Activated T-cell treated with anti-CD3 and anti-CD28 coated beads for 4 hours (primary cell): ENCODE measurements at places on chromosomes 1 and 21.

- no peak for DNase-seq
Measured at GRCh38 chr1:171299342-171299741, 14.6 kb upstream of the FMO4 start.

DNA sequence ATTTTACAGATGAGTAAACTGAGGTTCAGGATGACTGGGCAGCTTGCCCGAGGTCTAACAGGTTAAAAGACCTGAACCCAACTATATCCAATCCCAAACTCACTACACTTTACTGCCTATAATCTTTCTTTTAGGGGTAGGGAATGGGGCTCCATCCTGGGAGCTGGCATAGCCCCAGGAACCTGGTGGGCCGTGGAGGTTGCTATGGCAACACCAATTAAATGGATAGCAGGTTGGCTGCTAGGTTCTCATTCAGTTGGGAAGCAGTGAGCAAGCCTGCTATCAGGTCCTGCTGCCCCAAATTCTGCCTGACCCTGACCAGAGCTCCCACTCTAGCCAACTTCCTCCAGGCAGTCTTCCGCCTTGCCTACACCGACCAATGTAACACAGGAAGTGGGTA is 40.9 kb downstream of the LRP8 start:
- no peak for DNase-seq

DNA sequence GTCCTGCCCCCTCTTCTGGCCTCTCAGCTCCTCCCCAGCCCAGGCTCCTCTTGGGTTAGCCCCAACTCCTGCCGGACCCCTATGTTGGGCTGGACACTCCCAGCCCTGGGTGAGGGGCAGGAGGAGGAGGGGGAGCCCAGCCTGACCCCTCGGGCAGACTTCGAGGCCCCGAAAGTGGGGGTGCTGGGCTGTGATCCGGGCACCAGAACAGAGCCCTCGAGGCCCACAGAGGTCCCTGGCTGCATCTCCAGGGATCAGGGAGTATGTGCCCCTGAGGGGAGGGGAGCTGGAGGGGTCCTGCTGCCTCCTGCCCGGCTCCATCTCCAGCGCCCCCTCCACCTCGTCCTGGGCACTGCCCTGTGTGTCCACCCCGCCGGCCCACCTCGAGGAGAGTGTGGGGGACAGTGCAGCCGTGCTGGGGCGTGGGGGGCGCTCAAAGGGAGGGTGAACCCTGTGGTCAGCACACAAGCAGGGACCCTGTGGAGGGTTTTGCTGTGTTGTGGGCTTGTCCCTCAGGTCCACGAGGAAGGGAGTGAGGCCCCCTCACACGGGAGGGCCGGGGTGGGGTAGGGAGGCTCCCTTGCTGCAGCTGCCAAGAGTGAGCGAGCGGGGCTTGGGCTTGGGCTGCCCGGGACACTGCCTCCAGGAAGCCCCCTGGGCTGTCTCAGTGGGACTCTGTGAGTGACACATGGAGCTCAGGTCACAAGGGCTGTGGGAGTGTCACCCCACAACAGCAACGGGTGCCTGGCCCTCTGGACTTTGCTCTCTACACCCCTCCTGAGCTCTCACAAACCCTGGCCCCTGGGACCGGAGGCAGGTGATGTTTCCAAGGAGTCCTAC is 54.4 kb downstream of the COL18A1 start:
- no peak for DNase-seq

- DNase-seq = no peak
Measured at GRCh38 chr21:26064506-26064905, 106.1 kb downstream of the APP start.

GRCh38 chr1:199774433-199775089 is 252.9 kb upstream of the NR5A2 start:
- DNase-seq = no peak

- DNase-seq = no peak
Measured at GRCh38 chr1:240776237-240776636, 164.3 kb upstream of the GREM2 start.

- no peak for DNase-seq
Measured at GRCh38 chr1:23114424-23115079, 54.1 kb downstream of the LUZP1 start.

GRCh38 chr1:161706482-161707347 is at the start of gene FCRLA:
Gene FCRLA, plus strand, starts transcription at chr1:161707229. Its CDS starts 36 bp downstream, at chr1:161707265.
- DNase-seq = no peak
